ENCODE measurements at places on chromosomes 5 and 9.

- no peak for DNase-seq
Observed at GRCh38 chr5:178563621-178564020, 26.6 kb downstream of the COL23A1 start.

- DNase-seq, result no peak
Observed at GRCh38 chr5:136679233-136679632, 313.9 kb upstream of the TRPC7 start.

DNA sequence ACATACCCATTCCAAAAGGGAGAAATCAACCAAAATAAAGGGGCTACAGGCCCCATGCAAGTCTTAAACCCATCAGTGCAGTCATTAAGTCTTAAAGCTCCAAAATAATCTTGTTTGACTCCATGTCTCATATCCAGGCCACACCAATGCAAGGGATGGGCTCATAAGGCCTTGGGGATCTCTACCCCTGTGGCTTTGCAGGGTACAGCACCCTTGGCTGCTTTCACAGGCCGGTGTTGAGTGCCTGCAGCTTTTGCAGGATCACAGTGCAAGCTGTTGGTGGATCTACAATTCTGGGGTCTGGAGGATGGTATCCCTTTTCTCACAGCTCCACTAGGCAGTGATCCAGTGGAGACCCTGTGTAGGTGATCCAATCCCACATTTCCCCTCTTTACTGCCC, 5.0 kb upstream of the SPINK14 start:
- DNase-seq, result no peak

GRCh38 chr9:114799925-114800324, 5.9 kb downstream of the TNFSF15 start:
- no peak for DNase-seq

DNA sequence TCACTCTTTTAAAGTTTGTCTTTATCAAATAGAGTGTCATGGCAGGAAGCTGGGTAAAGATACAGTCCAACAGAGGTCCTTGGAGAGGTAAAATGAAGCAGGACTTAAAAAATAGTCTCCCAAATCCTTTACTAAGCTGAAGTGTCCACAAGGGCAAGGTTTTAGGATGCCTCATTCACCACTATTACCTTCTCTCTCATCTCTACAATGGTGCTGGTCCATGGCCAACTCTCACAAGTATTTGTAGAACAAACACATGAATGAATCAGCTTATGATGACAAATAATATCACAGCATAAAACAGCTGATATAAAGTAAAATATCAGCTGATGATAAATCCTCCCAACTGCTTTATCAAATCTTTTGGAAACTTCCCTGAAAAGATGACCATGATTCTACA, 162.3 kb upstream of the ZNF462 start:
- no peak for DNase-seq

DNA sequence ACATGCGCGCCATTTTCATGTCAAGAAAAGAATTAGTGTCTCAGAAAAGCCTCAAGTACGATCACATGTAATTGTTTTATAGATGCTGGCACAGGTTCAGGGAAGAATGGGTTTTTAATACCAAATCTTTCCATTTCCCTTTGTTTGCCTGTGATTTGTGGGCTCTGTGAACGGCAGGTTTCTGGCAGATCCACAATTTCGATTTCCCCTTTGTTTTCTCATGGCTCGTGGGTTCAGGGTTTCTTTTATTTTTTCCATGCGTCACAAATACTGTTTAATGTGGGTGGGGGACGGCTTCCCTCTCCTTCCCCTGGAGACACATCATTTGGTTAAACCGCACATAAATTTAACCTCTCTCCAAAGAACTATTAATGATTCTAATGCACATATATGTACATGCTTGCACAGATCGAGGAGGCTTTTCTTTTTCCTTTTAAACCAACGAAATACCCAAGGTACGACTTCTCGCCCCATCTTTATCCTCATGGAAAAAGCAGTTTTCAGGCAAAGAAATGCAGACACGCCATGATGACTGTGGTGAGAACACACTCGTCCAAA, 195.9 kb downstream of the SLIT3 start:
- no peak for DNase-seq

DNA sequence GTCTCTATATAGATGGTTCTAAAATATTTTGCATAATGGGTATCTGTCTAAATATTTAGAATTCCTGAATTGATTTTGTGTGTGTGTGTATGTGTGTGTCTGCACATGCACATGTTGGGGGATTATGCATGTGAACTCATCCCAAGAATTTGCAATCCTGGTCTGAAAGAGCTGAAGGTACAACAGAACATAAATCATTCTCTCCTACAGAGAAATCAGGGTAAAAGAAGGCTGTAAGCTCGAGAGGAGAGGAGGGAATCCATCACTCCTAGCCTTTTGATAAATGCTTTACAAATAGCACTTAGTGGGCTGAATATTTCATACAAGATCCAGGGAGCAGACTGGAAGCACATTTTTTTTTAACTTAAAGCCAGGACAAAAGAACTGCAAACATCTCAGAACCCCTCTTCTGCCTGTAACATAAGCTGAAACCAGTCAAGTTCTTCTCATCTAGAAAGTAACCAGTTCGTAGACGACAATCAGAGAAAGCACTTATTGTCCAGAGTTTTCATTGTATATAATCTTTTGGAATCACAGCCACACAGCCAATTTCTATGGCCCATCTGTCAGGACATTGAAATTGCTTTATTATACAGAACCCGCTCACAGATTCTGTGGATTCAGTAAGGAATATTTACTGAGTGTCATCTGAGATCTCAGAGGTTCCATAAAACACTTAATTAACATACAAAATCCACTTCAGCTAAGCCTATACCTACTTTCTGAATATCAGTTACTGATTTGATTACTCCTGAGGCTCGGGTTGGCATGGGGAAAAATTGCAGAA, 541.4 kb upstream of the ZNF462 start:
- DNase-seq, result no peak

DNA sequence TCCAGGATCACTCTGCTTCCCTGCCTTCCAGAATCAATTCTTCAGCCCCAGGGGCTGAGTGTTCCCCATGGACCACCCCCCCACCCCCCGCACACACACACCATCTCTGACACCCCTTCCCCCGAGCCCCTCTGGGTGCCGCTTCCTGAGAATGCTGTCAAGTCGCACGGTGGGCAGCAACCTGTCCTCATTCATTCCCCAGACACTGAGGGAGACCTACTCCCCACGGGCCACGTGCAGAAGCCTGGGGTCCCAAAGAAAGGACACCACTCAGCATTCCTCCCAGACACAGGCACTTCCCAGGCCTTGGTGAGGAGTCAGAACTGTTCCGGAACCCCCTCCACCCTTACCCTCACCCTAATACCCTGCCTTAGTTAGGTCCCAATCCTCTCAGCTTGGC, 12.8 kb downstream of the CPLX2 start:
- DNase-seq, result no peak

All from activated naive CD4-positive, alpha-beta T cell (primary cell).